Activated CD4-positive, alpha-beta T cell treated with anti-CD3 and anti-CD28 coated beads, Interleukin-2, amount 50 U/mL, for 24 hours (primary cell): ENCODE measurements at places on chromosomes 12 and 14.

DNA sequence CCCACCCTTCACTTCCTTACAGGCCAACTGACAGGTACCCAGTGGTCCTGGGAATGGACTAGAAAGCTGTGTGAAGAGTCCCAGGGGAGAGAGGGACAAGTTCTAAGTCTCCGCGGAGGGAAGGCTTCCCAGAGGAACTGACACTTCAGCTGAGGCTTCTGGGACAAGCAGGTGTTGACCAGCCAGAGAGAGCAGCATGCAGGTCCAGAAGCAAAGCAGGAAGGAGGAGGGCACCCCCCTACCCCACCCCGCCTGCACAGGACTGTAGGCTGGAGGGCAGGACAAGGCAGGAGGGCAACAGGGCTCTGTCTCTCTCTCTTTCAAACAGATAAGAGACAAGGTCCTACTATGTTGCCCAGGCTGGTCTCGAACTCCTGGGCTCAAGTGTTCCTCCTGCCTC, 58.2 kb upstream of the CORO1C start:
- no peak for DNase-seq

DNA sequence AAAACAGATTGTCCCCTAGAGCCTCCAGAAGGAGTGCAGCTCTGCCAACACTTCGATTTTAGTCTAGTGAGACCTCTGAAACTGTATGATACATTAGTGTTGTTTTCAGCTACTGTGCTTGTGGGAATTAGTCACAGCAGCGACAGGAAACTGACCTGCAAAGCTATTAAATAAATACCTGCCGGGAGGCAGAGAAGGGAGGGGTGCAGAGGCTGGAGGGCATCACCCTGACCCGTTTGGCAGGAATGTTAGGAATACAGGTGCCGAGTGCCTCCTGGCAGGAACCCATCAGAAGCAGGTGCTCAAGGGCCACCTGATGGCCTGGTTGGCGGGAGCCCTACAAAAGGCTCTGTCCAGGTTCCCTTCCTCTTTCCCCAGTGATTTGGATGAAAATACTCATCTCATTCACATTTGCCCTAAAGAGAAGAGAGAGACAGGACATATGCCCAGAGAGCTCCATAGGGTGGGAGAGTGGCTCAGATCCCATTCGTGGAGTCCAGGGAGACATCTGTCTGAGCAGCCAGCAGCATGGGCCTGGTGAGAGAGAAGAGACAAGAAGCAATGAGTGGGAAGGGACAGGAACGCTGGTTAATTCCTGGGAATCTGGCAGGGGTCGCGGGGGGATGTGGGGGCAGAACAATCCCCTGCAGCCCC, 44.6 kb downstream of the C14orf132 start:
- no peak for DNase-seq

GRCh38 chr12:109308534-109309380, at the start of gene FOXN4:
FOXN4 (minus strand) TSS chr12:109309284; CDS start chr12:109308321, 963 bp downstream.
- DNase-seq = no peak

GRCh38 chr12:131249246-131250027, 295.7 kb downstream of the ADGRD1 start:
- no peak for DNase-seq

DNA sequence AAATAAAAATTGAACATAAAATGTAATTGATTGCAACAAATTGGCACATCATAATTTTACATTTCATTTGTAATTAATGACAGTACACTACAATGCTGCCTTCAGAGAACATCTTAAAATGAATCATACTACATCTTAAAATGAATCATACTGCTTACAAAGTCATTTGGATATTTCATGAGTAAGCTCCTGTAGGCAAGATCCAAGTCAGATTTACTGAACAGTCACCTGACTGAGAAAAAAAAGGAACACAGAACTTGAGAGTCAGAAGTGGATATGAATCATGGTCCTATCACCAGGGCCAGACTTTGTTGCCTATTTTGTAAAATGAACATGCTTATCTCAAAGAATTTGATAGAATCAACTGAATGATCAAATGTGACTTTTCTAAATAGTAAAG, 32.7 kb upstream of the FBLN5 start:
- DNase-seq = peak; percentile 19

- DNase-seq = no peak
These were observed 1617.9 kb upstream of the SEL1L start for GRCh38 chr14:83151571-83151970.

DNA sequence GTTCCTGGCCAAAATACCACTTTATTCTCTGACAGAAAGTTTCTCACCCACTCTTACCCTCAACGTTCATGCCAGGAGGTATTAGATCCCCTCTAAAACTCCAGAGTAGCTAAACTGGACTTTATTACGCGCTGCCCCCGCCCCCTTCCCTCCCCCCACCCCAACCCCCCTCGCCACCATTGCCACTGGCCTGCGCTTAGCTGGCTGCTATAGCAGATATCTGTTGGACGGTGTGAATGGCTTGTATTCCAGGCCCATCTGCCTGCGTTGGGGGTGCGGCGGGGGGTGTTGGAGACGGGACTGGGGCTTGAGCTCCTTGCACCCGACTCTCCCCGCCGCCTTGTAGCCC, 564 bp upstream of the THTPA start:
- no peak for DNase-seq

DNA sequence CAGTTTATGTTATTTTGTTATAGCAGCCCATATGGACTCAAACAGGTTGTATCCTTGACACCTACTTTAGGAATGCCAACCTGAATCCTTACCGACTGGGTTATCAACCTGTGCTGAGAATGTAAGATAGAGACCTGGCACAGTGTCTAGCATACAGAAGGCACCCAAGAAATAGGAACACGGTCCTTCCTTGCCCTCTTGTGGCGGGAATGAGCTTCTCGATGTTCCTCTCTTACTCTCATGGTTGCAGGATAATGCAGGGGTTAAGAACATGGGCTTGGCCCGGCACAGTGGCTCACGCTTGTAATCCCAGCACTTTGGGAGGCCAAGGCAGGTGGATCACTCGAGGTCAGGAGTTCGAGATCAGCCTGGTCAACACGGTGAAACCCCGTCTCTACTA, 6.5 kb downstream of the C12orf43 start:
- no peak for DNase-seq

DNA sequence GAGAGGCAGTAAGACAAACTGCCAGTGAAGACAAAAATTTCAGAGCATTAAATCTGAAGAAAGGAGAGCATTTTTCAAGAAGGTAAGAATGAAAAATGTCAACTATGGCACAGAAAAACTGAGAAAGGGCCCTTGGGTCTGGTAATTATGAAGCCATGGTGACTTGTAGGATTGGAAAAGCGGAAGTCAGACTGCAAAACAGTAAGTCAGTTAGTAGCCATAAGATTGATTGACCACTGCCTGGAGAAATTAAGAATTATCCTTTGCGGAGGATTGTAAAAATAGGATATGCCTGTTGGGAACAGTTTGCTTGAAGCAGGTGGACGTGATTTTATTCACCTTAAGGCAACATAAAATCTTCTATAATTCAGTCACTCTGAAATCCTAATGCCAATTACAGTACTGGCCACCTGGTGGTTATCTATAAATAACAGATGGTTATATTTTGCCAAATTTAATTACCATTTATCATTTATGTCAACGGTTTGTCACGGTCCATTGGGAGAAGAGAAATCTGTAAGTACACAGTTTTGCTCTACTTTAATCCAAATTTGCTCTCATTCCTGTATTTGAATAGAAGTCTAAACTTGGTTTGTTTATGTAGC, 127.1 kb upstream of the CNTN1 start:
- no peak for DNase-seq

- no peak for DNase-seq
These were observed 17.1 kb upstream of the NTS start for GRCh38 chr12:85856966-85857365.

- no peak for DNase-seq
These were observed 1.4 kb downstream of the LRTM2 start for GRCh38 chr12:1821805-1822204.

DNA sequence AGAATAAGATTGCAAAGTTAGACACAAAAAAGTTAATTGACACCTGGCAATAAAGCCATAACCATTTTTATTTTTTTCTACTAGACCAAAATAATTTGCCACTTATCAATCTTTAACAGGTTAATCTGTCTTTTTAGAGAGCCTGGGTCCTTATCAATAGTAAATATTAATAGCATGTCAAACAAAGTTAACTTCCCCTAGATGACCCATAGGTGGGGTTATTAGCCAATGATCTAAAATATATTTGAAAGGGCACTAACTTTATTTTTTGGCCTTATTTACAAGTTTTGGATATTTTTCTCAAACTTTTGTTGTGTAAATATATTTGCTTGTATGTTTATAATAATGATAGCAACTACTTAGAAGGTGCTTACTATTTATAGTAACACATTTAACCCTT, 3.9 kb downstream of the ANKRD33 start:
- no peak for DNase-seq

- no peak for DNase-seq
These were observed 179.9 kb downstream of the PTPN11 start for GRCh38 chr12:112598626-112599025.

DNA sequence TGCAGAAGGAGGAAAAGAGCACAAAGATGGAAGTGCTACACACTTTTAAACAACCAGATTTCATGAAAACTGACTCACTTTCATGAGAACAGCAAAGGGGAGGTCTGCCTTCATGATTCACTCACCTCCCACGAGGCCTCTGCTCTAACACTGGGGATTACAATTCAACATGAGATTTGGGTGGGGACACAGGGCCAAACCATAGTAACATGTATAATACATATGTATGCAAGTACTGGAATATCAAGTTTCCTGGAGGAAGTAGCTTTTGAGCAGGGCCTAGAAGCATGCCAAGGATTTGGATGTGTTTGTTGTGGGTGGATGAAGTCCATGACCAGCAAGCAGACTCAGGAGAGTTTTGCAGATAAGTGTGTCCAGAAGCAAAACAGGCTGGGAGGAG, 409.0 kb downstream of the RGS6 start:
- DNase-seq = no peak

- no peak for DNase-seq
These were observed 985.4 kb downstream of the TMEM121 start for GRCh38 chr14:106511800-106512198.

GRCh38 chr12:116244001-116244400, 33.5 kb downstream of the MED13L start:
- no peak for DNase-seq

DNA sequence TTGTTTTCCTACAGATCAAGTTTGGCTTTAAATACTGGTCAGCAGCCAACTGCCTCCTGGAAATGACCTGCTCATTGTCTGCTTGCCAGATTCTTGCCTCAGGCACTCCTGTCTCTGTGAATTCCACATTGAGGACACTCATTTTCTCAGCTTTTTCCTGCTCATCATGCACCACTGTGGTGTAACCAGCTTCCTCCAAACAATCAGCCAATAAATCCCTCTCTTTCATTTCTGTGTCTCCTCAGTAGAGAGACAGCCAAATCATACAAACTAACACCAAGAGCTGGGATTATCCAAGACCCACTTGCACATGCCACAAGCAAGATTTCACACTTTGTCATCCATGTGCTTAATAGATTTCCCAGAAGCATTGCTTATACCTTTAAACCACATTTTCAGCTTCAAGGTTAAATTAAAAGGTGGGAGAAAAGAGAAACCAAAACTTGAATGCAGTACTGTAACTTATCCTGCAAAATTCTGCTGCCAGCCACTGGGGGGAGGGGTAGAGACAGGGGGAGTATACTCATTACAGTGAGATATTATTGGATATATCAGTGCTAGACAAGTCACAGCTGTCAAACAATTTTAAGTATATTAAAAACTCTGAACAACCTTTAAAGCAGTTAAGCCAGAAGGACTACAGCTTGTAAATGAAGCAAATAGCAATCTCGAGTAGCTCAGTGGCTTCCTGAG, 105.0 kb downstream of the PPP2R5E start:
- DNase-seq = no peak

GRCh38 chr12:41228066-41228820, 40.1 kb downstream of the PDZRN4 start:
- no peak for DNase-seq

DNA sequence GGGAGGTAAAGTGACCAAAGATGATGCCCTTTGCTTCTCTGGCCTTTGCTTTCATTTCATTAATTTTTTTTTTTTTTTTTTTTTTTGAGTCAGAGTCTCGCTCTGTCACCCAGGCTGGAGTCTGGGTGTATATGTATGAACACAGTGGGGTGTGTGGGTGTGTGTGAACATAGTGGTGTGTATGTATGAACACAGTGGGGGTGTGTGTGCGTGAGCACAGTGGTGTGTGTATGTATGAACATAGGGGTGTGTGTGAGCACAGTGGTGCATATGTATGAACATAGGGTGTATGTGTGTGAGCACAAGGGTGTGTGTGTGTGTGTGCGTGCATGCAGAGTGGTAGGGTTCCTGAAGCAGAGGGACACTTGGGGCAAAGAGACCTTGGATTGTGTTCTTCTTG, 9.6 kb downstream of the KLC1 start:
- DNase-seq = no peak

DNA sequence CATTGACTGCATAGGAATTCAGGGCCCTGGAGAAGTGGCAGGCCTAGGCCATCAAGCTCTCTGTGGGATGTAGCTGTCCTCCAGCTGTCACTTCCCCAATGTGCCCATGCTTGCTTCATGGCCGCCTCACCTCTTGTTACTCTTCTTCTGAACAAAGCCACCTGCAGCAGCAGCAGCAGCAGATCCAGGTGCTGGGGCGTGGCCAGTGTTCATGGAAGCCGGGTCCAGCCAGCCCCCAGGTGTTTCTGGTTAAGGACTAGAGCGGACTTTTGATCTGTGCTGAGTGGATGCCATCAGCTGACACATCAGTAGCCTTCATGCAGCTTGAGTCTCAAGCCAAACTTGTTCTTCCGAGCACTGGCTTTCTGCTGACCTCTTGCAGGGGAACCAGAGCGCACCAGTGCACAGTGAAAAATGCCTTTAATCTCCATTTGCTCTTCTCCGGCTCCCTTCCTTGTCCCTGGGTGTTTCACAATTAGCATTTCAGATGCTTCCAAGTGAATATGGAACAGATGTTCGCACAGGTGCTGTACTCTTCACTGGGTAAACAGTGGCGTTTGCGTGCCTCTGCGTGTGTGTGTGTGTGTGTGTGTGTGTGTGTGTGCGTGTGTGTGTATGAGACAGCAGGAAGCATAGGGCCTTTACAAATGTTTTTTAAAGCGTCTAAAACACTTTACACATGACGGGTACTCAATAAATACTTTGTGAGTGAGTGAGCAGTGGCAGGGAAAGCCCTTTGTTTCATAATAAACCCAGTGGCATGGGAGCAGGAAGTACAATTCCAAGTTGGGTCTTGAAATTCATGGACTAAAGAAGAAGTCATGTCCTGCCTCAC, 20.1 kb downstream of the TPCN1 start:
- DNase-seq = no peak

DNA sequence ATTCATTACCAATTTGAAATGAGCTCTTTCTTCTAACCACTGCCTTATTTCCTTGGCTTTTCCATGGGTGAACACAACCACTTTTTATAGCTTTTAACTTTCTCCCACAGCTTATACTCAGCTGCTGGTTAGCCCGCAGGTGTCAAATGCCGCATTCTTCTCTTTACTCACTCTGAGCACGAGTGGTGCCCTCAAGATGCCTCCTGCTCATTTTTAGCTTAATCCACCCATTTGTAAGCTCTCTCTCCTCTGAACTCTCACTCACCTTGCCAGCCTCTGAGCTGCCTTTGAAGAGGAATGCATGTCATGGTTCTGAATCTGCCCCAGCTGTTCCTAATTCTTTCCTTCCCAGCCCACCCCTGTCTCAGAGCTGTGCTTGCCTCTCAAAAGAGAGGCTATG, 449.4 kb upstream of the PRICKLE1 start:
- no peak for DNase-seq

GRCh38 chr14:84657911-84658310, 872.0 kb upstream of the FLRT2 start:
- no peak for DNase-seq

GRCh38 chr12:6946033-6946919, 2.5 kb downstream of the C12orf57 start:
- DNase-seq = no peak
